ENCODE measurements at places on chromosomes 5 and 9. TPM values are rescaled to one million over a fixed set of nuclear protein-coding genes. Genes with fewer than 3 reads are reported as not detected.

Gene ZNF483
- total RNA-seq = 4.9 TPM

Gene CEL
- total RNA-seq = 7.2 TPM

Gene PPP3R2
- not detected for total RNA-seq

Gene PTCH1
- total RNA-seq = 10.4 TPM

Gene ARHGEF28
- 3.5 TPM for total RNA-seq

Gene GABRA1
- total RNA-seq = not detected

Gene SCAMP1
- total RNA-seq = 31.6 TPM

Gene RNF183
- total RNA-seq = not detected

Gene CMYA5
- 960 TPM for total RNA-seq

Gene IGFBPL1
- not detected for total RNA-seq

Gene NR4A3
- 4.1 TPM for total RNA-seq

Gene MARVELD2
- total RNA-seq = 1.8 TPM

Gene PCDHGA11
- total RNA-seq = 5.0 TPM

Gene UBE2QL1
- 22.1 TPM for total RNA-seq

Gene SERF1A
- total RNA-seq = 1.5 TPM

Gene TNFSF15
- total RNA-seq = not detected

Gene C7
- total RNA-seq = 199 TPM

Gene ARL10
- 4.4 TPM for total RNA-seq

Gene GBA2
- 90.2 TPM for total RNA-seq

Gene CKMT2
- 2,067 TPM for total RNA-seq

Gene OR1Q1
- not detected for total RNA-seq

Gene C1QTNF2
- 1.3 TPM for total RNA-seq

Gene STKLD1
- 0.17 TPM for total RNA-seq

Gene SERINC5
- 13.7 TPM for total RNA-seq

Gene ADCY2
- 0.17 TPM for total RNA-seq

Gene ESM1
- not detected for total RNA-seq

Gene CAVIN4
- total RNA-seq = 71.6 TPM

Gene AGXT2
- total RNA-seq = not detected

Gene HSD17B4
- 290 TPM for total RNA-seq

Gene TEX48
- total RNA-seq = not detected

Gene FAF2
- total RNA-seq = 16.2 TPM

Gene KIF24
- 0.45 TPM for total RNA-seq

Data from left ventricle myocardium superior (tissue), 1 donor.